K562 (cell line): ENCODE measurements at places on chromosomes 16 and 17.
A peak's percentile ranks its signal among the peaks of the same experiment; 100 is the strongest.

DNA sequence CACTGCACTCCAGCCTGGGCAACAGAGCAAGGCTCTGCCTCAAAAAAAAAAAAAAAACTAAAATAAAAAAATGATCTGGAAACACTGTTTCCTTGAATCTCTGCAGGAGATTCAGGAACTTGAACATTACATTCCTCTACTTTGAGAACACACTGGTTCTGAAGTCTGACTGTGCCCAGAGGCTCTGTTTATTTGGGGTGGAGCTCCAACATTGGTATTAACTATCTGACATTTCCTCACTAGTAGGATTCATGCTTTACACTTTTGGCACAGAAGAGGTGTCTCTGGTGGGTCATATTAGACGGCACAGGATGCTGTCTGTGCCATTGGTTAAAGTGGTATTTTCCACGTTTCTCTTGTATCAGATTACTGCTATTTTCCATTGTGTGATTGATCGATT lies 10.4 kb downstream of the SULT1A2 start:
- DNase-seq, result no peak

GRCh38 chr16:84082835-84083569 lies 33.7 kb downstream of the MBTPS1 start:
- no peak for DNase-seq

GRCh38 chr16:57514791-57515600 lies 21.4 kb downstream of the CCDC102A start:
- DNase-seq, result no peak

GRCh38 chr17:75959051-75959838 lies 18.4 kb upstream of the FBF1 start:
- DNase-seq, result no peak

DNA sequence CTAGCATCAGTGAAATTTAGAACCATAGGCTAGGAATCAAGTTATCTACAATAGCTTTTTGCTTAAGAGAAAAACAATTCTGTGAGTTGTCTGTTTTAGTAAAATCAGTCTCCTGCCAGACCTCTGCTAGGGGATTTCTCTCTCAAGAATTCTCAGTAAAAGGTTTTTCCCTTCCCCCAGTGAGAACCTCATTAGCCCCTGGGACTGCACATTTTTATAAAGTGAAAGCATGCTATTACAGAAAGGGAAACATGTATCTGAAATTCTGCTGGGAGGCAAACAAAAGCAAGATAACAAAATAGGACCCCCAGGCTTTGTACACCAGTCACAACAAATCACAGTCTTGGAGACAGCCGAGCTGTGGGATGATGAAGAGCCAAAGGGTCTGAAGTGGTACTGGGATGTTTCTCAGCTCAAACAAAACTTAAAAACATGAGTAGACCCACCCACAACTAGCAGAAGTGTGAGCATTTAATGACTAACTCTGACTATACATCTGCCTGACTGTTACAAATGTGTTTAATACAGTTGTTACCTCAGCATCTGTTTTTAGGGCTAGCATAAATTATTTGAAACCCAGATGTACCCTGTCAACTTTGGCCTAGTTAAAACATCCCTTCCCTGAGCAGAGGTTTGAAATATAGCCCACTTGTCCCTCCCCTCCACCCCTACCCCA lies 20.0 kb upstream of the GLG1 start:
- no peak for DNase-seq

DNA sequence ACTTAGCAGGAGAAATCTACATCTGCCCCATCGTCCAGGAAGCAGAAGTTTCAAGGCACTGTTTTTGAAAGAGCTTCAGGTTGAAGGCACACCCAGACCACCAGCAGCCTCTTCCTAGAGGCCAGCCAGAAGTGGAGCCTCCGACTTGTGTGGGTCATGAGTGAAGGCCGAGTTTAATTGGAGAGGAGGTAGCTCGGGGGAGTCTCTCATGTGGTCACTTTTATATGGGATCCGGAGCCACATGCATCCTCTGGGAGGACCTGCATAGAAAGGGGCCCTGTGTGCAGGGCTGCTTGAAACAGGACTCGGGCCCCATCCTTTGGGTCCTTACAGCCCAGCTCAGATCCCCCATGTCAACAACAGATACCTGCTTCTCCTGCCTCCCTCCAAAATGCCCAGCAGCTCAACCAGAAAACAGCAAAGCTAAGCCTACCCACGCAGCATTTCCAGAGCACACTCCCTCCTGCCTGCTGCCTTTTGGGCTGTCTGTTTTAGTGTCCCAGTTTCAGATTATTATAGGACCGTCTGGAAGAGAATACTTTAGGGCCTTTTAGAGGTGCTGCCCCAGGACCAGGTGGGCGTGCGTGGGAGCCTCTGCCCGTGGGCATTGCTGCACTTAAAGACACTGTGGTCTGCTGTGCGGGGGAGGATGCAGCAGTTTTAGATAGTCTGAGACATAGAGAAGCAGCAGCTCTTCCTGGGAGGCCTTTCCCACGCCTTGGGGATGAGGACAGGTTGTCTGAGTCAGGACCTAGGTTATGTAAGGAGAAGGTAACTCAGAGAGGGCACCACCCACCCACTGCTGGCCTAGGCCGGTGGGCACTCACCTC lies 29.5 kb downstream of the MPRIP start:
- no peak for DNase-seq

GRCh38 chr17:43759836-43760235 lies 1.2 kb upstream of the SOST start:
- no peak for DNase-seq

- DNase-seq, result no peak
These were observed 22.7 kb downstream of the TRPV3 start for GRCh38 chr17:3534881-3535252.

GRCh38 chr17:72171703-72172667 lies 51.2 kb downstream of the SOX9 start:
- DNase-seq, result no peak

GRCh38 chr17:27747462-27748359 lies 52.6 kb downstream of the NOS2 start:
- DNase-seq, result peak; percentile 32

- DNase-seq, result no peak
These were observed 14.9 kb downstream of the BANP start for GRCh38 chr16:87966064-87966645.

DNA sequence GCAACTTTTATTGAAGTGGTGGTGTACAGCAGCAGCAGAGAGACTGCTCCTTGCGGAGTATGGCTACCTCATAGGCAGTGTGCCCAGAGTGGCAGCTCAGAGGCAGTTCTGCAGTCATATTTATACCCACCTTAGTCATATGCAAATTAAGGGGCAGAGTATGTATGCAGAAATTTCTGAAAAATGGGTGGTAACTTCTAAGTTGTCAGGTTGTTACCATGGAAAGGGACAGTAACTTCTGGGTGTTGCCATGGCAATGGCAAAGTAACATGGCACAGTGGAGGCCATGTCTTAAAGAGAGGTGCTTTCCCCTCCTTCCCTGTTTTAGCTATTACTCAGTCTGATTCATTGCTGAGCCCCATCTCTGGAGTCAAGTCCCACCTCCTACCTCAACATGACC lies 53.4 kb downstream of the MEOX1 start:
- no peak for DNase-seq

DNA sequence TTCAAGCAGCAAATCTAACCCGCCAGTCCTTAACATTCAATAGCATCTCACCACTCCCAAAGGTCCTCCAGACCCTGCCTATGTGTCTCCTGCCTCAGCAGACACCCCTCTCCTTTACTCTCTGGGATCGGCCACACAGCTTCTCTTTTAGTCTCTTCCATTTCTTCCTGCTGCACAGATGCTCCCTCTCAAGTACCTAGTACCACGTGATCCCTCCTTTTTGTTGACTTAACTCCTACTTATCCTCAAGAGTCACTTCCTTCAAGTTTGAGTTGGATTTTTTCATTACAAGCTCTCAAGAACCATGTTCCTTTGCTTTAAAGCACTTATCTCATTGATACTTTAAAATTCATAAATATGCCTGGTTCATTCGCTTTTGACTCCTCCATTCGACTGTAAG lies 24.9 kb downstream of the AMFR start:
- DNase-seq, result no peak

GRCh38 chr16:1923299-1924034 lies 5.3 kb upstream of the HS3ST6 start:
- DNase-seq, result peak; percentile 69

GRCh38 chr16:31508706-31509195 lies 560 bp upstream of the RUSF1 start:
- DNase-seq, result no peak

GRCh38 chr16:86203557-86204275 lies 304.8 kb downstream of the IRF8 start:
- no peak for DNase-seq

DNA sequence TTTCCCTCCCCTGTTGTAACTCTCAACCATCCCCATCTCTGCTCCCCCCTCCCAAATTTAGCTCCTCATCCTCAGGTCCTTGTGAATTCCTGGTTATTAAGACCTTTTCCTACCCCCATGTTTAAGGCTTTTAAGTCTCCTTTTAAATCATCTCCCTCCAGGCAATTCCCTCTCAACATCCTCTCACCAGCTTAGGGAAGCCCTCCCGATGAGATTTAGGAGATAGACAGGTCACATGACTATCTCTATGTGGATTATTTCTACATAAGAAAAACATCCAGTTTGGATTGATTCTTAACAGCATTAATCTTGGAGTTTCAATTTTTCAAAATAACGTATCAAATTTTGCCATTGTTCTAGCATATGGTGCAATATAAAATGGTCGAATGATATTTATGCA lies 12.5 kb upstream of the WSB1 start:
- no peak for DNase-seq

- DNase-seq, result no peak
These were observed 113.0 kb upstream of the DYNLRB2 start for GRCh38 chr16:80427795-80428194.

DNA sequence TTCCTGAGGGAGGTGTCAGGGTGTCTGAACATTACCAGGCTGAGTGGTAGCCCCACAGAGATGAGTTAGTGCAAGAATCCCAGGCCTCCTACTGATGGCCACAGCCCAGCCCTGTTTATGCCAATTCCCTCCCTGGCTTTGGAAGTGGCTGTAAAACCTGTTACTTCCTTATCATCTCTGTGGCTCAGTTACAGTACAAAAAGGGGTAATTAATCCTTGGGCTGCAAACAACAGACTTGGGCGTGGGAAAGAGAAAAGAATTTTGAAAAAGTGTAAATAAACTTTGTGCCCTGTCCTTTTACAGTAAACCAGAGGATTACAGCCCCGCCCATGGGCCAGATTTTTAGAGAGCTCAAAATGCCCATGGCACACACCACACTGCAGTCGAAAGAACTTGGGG lies 73.1 kb upstream of the AXIN2 start:
- no peak for DNase-seq

- DNase-seq, result no peak
These were observed 39.1 kb downstream of the RMI2 start for GRCh38 chr16:11384184-11384955.

GRCh38 chr17:31466096-31466760 lies 74.8 kb downstream of the RAB11FIP4 start:
- no peak for DNase-seq

DNA sequence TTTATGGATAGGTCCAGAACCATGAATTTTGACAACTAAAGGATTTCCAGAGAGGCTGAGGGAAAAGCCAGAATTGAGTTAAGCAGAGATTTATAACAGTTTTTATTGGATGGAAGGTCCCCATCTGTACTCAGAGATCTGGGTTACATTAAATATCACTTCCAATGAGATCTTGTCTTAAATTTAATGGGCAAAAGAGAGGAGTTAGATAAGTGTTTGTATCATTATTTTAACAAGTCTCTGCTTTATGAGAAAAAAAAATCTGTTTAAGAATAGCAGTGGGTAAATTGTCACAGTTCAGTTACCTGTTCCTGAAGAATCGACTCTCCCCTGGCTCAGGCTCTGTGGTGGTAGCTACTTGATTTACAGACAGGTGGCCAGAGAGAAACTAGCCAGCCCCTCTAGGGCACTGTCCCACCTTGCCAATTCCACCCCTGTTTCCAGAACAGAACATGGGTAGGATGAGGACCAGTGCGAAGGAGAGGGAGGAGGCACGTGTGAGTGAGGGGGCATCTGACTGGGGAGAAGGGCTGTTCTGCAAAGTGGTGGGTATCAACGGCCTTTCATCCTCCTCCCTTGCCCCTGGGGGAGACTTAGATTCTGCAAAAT lies 22.1 kb upstream of the CRHR1 start:
- no peak for DNase-seq

- no peak for DNase-seq
These were observed 31.4 kb upstream of the ADCY7 start for GRCh38 chr16:50234771-50235556.

DNA sequence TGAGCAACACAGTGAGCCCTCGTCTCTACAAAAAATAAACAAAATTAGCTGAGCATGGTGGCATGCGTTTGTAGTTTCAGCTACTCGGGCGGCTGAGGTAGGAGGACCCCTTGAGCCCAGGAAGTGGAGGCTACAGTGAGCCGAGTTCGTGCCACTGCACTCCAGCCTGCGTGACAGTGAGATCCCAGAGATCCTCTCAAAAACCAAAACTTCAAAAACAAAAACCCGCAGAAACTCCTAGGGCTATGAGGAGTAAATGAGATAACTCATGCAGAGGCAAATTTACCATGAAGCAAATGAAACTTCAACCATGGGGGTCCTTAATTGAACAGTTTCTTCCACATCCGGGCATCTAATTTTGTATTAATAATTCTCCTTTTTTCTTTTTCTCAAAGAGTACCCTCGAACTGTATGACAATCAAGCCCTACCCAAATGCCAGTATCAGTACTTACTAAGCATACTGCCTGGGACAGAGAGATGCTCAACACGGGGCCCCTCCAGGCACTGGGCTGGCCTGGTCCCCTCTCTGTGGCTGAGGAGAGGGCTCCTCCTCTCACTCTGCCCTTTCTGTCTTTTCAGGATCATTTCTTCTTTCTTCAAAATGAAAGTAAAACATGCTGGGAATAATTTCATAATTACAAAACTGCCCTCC lies 789 bp upstream of the PIPOX start:
- no peak for DNase-seq

DNA sequence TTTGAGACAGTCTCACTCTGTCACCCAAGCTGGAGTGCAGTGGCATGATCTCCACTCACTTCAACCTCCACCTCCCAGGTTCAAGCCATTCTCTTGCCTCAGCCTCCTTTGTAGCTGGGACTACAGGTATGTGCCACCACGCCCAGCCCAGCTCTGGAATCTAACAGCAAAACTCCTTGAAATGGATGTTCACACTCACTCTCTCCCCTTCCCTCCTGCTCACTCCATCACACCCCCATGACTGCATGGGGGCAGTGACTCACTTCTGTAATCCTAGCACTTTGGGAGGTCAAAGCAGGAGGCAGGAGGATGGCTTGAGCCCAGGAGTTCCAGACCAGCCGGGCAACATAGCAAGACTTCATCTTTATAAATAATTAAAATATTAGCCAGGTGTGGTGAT lies 11.1 kb upstream of the TFAP4 start:
- DNase-seq, result no peak

GRCh38 chr16:89764711-89765201 lies 43.4 kb downstream of the ZNF276 start:
- DNase-seq, result no peak

DNA sequence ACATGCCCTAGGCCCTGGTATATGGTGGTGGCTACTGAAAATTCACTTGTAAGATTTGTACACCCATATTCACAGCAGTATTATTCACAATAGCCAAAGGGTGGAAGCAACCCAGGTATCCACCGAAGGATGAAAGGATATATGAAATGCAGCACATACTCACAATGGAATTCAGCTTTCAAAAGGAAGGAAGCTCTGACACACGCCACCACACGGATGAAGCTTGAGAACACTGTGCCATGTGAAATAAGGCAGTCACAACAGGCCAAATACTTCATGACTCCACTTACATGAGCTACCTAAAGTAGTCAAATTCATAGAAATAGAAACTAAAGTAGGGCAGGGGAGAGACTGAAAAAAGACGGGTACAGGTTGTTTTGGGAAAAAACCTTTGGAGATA lies 2.9 kb downstream of the XPO6 start:
- no peak for DNase-seq

GRCh38 chr17:21240369-21241055 lies 12.7 kb downstream of the NATD1 start:
- DNase-seq, result no peak
